ENCODE measurements at places on chromosomes 13 and 19. TPM values are rescaled to one million over a fixed set of nuclear protein-coding genes. Genes with fewer than 3 reads are reported as not detected.

DNAAF3 gene
- not detected for total RNA-seq

MISP gene
- total RNA-seq: not detected

ESD gene
- 104 TPM for total RNA-seq

CGB2 gene
- not detected for total RNA-seq

DAND5 gene
- total RNA-seq: not detected

ZNF578 gene
- 0.73 TPM for total RNA-seq

HSH2D gene
- 13.6 TPM for total RNA-seq

CCDC122 gene
- 2.1 TPM for total RNA-seq

OCEL1 gene
- 22.9 TPM for total RNA-seq

MBD3L3 gene
- not detected for total RNA-seq

DLL3 gene
- total RNA-seq: 1.6 TPM

ZNF154 gene
- 5.1 TPM for total RNA-seq

KASH5 gene
- total RNA-seq: 0.19 TPM

NTF4 gene
- not detected for total RNA-seq

RXFP2 gene
- total RNA-seq: not detected

MCF2L gene
- total RNA-seq: 7.9 TPM

PDE4A gene
- total RNA-seq: 30.3 TPM

KATNAL1 gene
- 12.3 TPM for total RNA-seq

LGALS7B gene
- not detected for total RNA-seq

C1QTNF9B gene
- not detected for total RNA-seq

OVOL3 gene
- total RNA-seq: not detected

KLK10 gene
- not detected for total RNA-seq

VSIG10L gene
- 3.3 TPM for total RNA-seq

ZSCAN18 gene
- 25.6 TPM for total RNA-seq

ZNF471 gene
- total RNA-seq: 0.40 TPM

C13orf42 gene
- total RNA-seq: not detected

F10 gene
- not detected for total RNA-seq

PRR22 gene
- 8.5 TPM for total RNA-seq

GPR12 gene
- total RNA-seq: not detected

Measured in activated CD8-positive, alpha-beta memory T cell treated with anti-CD3 and anti-CD28 coated beads for 36 hours (primary cell).